ENCODE measurements at places on chromosomes 5 and 9. TPM values are rescaled to one million over a fixed set of nuclear protein-coding genes. Genes with fewer than 3 reads are reported as not detected.

Gene TXNDC8
- not detected for total RNA-seq

Gene OLFM1
- 40.7 TPM for total RNA-seq

Gene EFNA5
- total RNA-seq = 18.5 TPM

Gene KIF20A
- total RNA-seq = 0.67 TPM

Gene CCDC152
- total RNA-seq = 5.2 TPM

Gene SEMA5A
- total RNA-seq = 109 TPM

Gene CHSY3
- 4.0 TPM for total RNA-seq

Gene ZNF354C
- total RNA-seq = 13.8 TPM

GRCh38 chr9:101229606-101230005 is 155.2 kb downstream of the BAAT start:
- no peak for DNase-seq

DNA sequence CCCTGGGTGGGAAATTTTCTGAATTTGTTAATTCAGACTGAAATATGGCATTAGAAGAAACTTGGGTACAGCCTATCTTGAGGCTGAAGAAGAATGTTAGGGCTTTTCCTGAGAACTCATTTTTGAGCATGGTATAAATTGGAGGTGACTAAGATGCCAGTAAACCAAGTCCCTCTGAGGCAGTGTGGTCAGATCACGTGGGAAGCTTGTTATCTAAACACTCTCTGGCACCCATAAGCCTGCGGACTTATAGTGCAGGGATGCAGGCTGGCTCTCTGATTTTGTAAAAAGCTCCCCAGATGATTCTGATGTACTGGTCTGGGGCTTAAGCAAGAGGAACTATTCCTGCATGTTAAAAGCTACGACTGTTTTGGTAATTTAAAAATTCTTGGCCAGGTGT is 34.3 kb downstream of the MTMR12 start:
- DNase-seq = no peak

DNA sequence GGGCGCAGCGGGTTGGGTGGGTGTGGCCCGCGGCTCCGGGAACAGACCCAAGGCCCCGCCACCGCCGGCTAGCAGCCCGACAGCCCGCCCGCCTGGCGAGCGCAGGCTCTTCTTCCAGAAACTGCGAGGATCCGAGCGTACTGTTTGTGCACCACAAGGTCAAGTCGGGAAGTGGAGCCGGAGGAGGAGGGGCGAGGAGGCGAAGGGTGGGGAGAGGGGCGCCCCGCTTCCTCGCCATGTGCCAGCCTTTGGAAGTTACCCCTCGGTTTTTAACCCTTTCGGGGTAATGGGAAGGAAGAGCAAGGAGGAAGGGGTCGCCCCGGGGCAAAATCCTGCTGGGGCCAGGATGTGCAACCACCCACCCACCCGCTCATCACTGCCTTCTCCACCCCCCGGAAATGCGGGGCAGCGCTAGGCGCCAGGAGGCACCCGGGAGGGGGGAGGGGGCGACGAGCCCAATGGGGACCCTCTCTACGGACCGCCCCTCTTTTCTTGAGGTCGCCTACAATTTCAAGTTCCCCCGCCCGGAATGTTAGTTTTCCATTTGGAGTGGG is 1.1 kb upstream of the JADE2 start:
- DNase-seq = peak; percentile 90

DNA sequence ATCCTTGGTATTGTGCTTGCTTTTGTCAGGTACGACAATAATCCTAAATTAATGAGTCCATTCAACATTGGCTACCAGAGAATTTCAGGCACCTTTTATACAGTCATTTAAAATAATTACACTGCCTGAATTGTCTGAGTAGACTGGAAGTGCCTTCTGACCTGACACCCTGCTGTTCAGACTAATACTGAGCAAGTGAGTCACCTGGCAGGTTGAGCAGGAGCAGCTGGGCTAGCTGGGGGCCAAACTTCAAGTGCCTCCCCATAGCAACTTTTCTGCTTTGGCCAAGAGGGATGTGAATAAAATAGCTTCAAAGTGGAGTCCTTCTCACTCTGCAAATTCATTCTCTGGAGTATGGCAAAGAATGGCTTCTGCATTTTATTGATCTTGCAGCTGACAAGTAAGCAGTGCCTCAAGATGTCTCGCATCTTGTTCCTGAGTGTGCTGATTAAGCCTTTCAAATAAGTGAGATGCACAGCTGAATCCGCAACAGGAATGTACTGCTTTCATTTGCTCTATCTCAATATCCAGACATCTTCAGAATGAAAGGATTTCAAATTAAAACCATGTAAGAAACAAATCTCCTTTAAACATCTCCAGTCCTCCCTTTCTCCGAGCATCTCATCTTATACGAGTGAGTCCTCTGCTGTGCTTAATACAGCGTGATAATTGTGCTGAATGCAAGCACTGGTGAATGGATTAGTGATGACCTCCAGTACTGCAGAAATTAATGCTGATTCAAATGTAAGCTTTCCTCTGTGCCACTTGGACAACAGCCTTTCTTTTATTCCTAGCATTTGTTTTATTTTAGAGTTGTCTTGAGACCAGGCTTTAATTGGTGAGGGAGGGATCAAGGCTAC is 271.2 kb downstream of the EDIL3 start:
- DNase-seq = no peak

GRCh38 chr5:13246053-13246452 is 698.4 kb downstream of the DNAH5 start:
- no peak for DNase-seq

GRCh38 chr9:33024126-33024965 is 727 bp upstream of the DNAJA1 start:
- no peak for DNase-seq

DNA sequence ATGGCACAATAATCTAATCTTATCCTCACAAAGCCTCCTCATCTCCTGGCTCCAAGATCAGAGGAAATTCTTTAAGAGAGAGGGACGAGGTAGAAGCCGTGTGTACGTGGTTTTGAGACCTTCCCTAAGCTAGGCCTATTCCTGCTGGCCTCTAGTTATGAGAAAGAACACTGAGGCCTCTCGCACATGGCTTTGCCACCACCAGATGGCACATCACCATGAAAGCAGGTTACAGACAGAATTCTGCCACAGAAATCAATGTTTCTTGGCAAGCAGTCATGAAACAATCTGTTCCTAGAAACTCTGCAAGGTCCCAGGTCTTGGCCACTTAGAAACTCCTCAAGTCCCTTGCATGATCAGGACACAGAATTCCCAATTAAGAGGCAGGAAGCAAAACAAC is 268.2 kb upstream of the TAS2R1 start:
- DNase-seq = no peak

DNA sequence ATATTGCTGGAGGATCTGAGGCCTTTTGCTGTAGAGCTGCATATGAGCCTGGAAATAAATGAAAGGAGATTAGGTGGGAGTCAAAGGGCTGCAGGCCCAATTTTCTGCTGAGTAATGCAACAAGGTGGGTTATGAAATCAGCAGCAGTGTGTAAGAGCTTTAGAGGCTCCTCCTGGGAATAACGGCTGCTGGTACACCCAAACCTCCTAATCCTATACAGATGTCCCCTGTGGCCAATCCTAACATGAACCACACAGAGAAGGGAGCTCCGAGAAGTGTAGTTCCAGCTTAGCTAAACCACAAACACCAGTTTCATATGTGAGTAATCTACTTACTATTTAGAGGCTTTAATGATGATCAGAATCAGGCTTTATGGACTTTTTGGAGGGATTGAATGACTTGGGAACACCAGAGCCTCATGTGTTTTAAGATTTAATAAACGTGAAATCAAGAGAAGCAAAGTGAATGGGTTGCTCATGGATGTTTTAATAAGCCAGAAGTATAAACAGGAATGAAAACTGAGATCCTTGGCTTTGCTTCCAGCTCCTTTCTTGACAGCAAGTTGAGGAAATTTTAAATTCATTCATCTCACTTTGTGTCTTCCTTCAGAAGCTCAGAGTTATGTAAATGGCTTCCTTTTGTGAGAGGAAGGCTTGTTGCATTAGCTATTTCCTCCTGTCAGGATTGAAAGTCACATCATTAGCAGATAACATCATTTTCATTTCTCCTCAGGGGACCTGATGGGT is 437.5 kb downstream of the TMEM232 start:
- DNase-seq = no peak

DNA sequence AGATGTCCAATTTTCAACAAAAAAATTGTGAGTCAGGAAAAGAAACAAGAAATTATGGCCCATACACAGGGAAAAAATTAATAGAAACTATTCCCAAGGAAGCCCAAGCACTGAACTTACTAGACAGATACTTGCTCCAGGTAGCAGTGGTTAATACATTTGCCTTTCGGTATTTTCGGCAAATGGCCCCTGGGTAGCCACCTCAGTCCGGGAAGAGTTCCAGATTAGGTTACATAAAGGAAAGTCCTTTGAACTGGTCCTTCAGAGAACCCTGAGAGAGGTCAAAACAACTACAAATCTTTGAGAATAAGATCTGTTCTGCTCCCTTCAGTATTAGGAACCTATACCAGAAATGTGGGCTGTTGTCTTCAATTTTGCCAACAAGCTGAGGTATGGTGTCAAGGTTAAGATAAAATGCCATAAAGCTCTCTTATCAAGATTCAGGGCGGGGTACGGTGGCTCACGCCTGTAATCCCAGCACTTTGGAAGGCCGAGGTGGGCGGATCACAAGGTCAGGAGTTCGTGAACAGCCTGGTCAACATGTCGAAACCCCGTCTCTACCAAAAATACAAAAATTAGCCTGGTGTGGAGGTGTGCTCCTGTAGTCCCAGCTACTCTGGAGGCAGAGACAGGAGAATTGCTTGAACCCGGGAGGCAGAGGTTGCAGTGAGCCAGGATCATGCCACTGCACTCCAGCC is 343.4 kb downstream of the CWC27 start:
- no peak for DNase-seq

GRCh38 chr5:8685704-8686103 is 816.8 kb downstream of the MTRR start:
- DNase-seq = no peak

DNA sequence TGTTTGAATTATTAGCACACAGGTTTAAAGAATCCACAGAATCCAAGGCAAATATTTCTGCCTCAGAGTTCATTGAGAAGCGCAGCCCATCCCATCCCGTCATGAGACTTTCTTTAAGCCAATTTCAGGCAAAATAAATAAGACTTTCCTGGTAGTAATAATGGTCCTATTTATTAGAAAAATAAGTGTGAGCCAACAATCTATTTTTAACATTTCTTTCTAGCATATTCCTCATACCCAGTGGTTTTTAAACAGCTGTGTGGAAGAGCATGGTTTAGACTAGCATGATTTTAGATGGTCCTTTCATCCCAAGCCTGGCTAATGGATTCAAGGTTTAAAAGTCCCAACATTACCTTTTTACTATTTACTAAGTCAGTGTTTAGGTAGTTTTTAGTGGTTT is 125.8 kb downstream of the SCAMP1 start:
- DNase-seq = no peak

DNA sequence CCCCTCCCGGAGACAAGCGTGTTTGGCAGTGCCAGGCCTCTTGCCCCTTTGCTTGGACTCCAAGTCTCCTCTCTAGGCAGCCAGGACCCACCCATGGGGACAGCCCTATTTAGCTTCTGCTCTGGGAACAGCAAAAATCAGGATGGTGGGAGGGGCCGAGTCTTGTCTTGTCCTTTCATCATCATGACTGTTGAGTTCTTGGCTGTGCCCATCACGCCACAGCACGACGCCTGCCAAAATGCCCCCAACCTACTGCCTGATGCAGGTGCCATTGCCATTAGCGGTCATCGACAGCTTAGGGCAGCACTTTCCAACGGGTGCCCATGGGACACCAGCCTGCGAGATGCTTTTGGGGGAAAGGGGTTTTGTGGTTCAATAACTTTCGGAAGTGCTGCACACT is 18.9 kb downstream of the PLPP7 start:
- no peak for DNase-seq

DNA sequence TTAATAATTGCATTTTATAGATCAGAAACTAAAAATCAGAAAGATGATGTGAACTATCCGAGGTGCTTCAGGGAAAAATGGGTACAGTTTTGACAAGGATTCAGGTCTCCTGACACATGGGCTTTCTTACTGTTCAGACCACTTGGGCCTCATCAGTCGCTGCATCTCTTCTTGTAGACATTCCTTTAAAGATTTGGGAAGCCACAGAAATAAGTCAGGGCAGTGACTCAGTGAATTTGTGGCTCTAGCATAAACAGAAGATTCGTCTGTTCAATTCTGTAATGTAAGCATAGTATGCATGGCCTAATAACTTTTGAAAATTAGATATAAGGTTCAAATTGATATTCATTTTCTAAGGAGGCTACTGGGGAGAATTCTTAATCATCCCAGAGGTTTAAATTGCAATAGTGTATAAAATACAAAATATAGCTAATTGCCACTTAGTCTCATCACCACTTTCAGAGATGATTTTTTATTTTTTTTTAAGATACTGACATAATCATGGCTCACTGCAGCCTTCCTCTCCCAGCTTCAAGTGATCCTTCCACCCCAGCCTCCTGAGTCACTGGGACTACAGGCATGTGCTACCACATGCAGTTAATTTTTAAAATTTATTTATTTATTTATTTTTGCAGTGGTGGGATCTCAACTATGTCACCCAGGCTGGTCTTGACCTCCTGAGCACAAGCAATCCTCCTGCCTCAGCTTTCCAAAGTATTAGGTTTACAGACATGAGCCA is 48.9 kb downstream of the RASEF start:
- DNase-seq = no peak

GRCh38 chr9:123620239-123620638 is 264.2 kb downstream of the CRB2 start:
- DNase-seq = no peak

DNA sequence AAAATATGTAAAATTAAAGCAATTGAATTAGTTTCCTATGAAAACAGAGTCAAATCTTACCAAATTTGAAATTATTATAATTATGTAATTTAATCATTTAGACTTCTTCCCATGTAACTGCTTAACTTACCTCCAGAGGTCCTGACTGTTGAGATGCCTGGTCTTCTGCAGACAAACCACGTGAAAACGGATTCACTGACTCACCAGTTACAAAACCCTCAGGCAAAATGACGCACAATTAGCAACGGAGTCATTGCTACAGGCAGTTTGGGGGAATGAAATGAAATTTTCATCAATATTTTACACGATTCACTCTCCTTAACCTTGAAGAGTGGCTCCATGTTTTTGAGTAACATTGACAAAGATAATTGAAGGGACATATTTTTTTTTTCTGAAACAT is 460.8 kb downstream of the MTRR start:
- no peak for DNase-seq

DNA sequence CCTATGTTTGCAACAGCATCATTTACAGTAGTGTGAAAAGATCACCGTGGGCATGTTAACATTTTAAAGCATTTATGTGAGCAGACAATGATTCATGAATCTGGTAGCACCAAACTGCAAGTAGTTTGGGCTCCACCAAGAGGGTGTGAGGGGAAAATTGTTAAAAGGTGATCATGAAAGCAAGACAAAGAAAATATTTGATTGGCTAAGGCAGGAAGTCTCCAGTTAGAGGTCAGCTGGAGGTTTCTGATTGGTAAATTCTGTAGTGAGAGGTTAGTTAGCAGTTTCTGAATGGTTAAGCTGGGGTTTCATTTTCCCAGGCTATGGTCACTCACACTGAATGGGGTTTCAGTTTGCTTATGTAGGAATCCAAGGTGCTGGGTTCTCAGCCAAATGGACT is 13.5 kb upstream of the DRD1 start:
- no peak for DNase-seq

DNA sequence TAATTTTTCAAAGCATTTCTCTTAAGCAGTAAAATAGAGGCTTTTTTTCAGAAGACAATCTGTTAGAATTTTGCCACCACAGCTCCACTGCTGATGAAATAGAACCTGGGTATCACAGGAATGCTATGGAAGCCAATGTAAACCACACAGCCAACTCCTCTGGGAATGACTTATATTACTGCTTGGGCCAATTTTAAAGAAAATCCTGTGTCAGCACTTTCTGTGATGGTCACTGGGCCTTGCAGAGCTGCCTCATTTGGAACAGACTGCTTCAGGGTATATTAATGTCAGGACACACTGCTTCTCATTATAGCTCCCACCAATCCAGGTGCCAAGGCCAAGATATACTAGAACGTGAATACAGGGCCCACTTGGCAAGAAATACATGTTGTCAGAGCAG is 144.1 kb upstream of the ACTBL2 start:
- no peak for DNase-seq
